CD4-positive, alpha-beta T cell treated with Interleukin-6 at 100 ng/mL for 8 hours (primary cell): ENCODE measurements at places on chromosomes 7 and 10.
A peak's percentile ranks its signal among the peaks of the same experiment; 100 is the strongest.

- no peak for DNase-seq
These were observed 30.3 kb downstream of the PIK3CG start for GRCh38 chr7:106895246-106895864.

DNA sequence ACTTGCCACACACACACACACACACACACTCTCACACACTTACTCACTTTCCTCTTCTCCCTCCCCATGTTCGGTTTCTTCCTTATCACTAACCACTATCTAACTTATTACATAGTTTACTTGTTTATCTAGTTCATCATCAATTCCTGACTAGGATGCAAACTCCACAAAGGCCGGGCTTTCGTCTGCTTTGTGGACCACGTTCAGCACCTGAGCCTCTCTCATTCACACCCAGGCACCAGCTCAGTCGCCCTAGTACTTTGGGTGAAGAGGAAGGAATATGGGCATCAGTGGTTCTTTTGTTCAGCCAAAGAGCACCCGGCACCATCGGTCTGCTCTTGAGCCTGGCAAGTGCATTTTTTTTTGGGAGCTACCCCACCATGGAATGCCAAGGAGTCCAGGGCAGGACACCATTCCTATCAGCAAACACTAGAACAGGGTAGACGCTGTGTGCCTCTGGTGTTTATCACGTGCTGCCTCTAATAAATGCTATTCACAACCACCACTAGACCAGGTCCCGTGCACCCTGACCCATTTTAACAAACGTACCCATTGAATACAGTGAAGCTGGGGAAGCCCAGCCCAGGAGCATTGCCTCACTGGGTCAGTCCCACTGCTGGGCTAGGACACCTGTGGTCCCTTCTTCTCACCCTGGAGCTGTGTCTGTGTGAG lies 2.2 kb downstream of the C10orf67 start:
- DNase-seq: no peak

- no peak for DNase-seq
These were observed 982.4 kb upstream of the LRRTM3 start for GRCh38 chr10:65943451-65943850.

DNA sequence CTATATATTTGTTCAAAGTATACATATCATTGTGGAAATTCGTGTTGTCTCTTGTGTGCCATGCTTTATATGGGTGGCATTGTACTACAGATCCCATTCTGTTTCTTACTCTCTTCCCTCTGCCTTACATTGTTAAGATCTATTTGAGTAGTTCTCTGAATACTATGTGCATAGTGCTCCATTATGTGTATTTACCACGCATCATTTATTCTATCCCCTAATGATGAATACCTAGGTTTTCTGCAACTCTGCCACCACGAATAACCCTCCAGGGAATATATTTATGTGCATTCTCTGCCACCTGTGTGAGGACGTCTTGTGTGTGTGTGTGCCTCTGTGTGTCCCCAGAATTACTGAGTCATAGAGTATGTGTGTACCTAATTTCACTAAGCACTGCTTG lies 431.2 kb upstream of the C7orf33 start:
- DNase-seq: no peak

DNA sequence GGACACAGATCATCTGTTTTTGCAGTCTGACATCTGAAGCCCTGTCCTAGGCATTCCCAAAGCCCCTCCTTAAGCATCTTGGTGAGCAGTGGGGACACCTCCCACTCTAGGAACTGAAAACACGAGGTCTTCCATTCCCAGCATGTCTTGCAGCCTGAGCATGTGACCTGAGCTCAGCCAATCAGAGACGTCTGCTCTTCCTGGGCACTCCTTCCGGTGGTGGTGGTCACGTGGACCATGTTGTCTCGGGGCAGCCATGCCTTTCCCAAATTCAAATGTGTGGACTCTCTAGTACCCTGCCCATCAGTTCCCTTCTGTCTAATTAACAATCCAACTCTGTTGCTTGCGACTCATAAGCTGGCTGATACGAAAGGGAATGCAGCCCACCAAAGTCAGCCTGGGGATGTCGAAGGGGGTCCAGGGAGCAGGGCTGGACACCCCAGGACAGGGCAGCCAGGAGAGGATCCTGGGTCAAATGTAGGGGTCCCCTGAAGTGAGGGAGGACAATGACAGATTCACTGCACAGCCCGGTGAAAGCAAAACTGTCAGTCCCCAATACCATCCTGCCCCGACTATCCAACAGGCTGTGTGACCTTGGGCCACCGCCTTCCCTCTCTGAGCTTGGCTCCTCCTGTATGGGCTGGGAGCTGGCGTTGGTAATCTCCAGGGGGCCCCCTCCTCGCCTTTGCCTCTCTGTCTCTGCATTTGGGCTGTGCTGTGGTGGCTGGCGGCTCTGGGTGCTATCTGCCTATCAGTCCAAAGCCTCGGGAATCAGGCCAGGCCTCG lies 57.4 kb upstream of the BAIAP2L1 start:
- no peak for DNase-seq

DNA sequence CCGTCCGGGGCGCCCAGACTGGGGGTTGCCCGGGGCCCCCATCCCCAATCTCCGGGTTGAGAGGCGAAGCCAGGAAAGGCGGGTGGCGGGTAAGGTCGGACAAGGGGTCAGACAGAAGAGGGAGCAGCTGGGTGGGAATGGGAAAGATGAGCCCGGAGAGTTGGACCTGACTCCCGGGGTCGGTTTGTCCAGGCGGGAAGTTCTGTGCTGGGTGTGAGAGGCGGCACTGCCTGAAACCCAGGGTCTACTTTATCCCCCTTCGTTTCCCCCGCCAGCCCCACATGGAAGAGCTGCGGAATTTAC lies 675 bp downstream of the SLC4A2 start:
- no peak for DNase-seq

DNA sequence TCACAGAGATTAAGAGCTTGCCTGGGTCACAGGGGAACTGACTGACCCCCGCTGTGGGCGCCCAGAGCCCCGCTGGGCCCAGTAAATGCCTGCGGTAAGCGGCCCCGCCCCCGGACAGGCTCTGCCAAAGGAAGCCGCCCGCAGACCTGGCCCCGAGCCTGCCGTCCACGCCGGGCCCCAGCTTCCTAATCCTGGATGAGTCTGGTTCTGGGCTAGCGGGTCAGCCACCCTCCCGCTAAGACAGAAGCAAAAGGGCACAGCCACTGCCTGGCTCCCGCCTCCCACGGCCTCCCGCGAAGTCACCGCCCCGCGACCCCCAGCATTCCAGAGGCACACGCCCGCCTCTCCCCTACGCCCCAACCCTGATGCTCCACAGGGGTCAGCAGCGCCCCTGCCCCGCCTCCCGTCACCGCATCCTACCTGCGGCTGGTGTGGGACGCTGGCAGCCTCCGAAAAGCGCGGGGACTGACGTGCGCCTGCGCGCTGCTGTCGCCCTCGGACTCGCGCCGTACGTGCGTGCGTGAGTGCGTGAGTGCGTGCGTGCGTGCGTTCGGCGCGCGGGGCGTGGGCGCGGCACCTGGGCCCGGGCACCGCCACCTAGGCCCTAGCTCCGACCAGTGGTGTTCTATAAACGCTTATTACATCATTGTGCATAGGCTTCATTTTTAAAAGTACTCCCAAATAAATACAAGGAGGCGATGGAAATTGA lies at the start of gene FIGNL1:
TSS of gene FIGNL1 (minus strand) at position 470 of the 709 bp plus-strand sequence. CDS start 3,063 bp downstream, outside the sequence.
- peak; percentile 83 for DNase-seq

GRCh38 chr10:86337121-86337601 lies 29.4 kb downstream of the GRID1 start:
- no peak for DNase-seq

GRCh38 chr10:73113551-73113950 lies 3.3 kb downstream of the NUDT13 start:
- DNase-seq: no peak

DNA sequence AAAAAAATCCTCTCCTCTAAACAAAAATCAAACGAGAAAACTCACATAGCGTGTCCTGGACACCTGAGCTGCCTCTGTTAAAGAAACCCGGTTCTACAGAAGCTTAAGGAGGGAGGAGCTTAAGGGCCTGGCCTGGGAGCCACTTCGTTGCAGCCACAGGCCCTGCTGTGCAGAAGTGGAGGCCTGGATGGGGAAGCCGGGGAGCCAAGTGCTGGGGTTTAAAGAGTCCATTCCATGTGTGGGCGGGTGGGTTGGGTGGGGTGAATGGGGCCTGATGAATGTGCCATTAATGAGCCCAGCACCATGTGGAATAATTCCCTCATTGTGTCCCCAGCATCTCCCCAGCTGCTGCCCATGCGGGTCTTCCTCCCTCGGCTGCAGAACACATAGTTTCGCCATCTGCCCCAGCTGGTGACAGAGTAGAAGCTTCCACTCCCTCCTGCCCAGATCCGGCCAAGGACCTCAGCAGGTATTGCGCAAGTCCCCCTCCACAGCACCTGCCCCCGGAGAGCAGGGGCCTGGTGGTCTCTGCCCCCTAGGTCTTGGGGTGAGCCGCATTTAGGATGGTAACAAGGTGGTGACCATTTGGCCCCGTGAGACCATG lies 127.8 kb upstream of the BTBD16 start:
- DNase-seq: no peak

DNA sequence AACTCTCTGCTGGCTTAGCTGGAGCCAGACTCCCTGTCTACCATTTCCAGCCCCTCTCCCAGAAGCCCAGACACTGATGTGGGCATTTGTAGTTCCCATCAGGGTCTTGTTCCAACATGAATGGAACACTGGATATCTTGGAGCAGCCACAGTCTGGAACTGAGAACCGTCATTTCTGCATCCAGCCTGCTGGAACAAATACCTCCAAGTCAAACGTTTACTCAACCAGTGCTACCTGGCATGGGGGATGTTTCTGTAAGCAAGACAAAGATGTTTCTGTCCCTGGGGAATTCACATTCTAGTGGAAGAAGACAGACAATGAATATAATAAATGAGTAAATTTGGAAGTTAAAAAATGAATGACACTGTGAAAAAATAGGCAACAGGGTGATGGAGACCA lies 70.8 kb upstream of the ZNF438 start:
- DNase-seq: no peak

GRCh38 chr7:139192014-139192706 lies 38.9 kb upstream of the UBN2 start:
- DNase-seq: no peak

- DNase-seq: no peak
These were observed 3.4 kb downstream of the ADCYAP1R1 start for GRCh38 chr7:31055471-31055870.

GRCh38 chr7:123070702-123071286 lies 75.3 kb upstream of the TAS2R16 start:
- DNase-seq: no peak

- DNase-seq: peak; percentile 80
These were observed 40.5 kb downstream of the PRSS2 start for GRCh38 chr7:142811154-142811737.

- no peak for DNase-seq
These were observed 16.3 kb upstream of the RNF216 start for GRCh38 chr7:5797716-5798115.

DNA sequence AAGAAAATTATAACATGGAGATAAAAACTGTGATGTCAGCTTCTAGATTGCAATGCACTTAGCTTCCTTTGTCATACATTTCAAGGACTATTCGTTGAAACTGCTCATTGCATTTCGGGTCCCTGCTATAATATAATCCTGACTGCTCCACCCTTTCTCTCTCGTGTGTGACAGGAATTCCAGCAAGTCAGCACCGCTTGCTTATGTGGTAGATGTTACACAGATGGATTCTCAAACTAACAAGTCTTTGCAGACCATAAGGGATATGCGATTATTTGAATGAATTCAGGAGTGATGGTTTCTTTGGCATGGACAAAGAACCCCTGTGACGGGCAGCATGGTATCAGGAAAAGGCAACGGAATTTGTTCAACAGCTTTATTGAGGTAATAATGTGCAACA lies 184.0 kb downstream of the GRID1 start:
- DNase-seq: no peak

GRCh38 chr10:52645187-52645758 lies 127.3 kb downstream of the MBL2 start:
- DNase-seq: no peak

DNA sequence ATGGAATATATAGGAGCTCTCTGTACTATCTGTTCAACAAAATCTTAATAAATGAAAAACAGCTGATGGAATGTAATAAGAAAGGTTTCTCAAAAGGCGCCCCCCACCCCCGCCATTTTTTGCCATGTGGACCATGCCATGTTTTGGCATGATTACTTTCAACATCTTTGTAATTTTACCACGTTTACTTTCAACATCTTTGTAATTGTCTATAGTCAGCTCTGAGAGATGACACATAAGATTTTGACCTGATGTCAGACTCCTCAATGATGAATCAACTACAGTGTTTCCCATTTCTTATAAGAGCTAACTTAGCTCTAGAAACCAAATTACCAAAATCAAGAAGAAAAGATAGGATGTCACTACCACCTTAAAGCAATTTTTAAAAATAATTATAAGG lies 144.9 kb upstream of the AHR start:
- no peak for DNase-seq

GRCh38 chr10:921471-922414 lies 9.8 kb downstream of the LARP4B start:
- DNase-seq: no peak

GRCh38 chr7:24817339-24817738 lies 60.1 kb upstream of the GSDME start:
- no peak for DNase-seq

GRCh38 chr10:11489591-11489990 lies 121.9 kb downstream of the USP6NL start:
- DNase-seq: no peak

DNA sequence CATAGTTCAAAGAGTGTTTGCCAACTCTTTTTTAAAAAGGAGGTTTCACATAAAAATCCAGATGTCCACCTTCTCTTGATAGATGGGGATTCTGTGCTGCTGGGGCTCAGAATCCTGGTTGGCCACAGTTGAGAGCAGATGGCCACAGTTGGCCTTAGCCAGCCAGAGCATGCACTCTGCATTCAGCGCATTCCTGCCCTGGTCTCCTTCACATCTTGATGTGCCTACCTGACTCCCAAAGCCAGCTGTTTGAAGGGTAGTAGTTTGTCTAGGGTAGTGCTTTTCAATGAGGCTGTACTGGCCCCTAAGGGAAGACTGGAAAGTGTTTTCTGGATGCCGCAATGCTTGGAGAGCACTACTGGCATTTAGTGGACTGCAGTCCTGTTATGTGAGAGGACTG lies 208.1 kb upstream of the HDAC9 start:
- DNase-seq: no peak

DNA sequence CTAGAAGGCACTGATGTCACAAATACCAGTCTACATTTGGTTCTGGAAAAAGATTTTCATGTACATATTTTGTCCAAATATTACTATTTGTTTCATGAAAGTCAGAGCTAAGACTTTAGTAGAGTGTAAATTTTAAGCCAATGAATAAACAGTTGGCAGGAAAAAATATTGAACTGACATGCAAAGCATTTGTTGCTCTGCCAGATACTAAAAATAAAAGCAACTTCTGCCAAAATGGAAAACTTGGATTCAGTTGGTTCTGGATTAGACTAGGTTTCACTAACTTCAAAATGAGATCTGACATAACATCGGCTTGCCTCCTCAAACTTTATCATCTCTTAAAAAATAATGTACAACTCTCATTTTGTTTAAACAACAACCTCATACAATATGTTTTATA lies 34.9 kb downstream of the FAM204A start:
- DNase-seq: no peak
